ENCODE measurements at places on chromosomes 12 and 14.

- H3K27me3 ChIP-seq: no peaks in the 10 kb centered on the region
- H3K4me1 ChIP-seq: peaks cover 7% of the 10 kb centered on the region
These were observed 114.8 kb downstream of the C12orf75 start for GRCh38 chr12:105445249-105445648.

- no peak overlapping the region for H3K4me3 ChIP-seq
- peaks cover 65% of the 10 kb centered on the region for H3K27me3 ChIP-seq
- no peak overlapping the region for H3K27ac ChIP-seq
- no peak for DNase-seq
- H3K36me3 ChIP-seq: no peaks in the 10 kb centered on the region
These were observed 86.1 kb upstream of the ARHGAP5 start for GRCh38 chr14:31990926-31991572.

GRCh38 chr12:48671231-48671856 is 10.7 kb downstream of the KANSL2 start:
- H3K4me3 ChIP-seq: no peak overlapping the region
- no peaks in the 10 kb centered on the region for H3K27me3 ChIP-seq
- H3K4me1 ChIP-seq: no peaks in the 10 kb centered on the region
- no peak overlapping the region for H3K27ac ChIP-seq

DNA sequence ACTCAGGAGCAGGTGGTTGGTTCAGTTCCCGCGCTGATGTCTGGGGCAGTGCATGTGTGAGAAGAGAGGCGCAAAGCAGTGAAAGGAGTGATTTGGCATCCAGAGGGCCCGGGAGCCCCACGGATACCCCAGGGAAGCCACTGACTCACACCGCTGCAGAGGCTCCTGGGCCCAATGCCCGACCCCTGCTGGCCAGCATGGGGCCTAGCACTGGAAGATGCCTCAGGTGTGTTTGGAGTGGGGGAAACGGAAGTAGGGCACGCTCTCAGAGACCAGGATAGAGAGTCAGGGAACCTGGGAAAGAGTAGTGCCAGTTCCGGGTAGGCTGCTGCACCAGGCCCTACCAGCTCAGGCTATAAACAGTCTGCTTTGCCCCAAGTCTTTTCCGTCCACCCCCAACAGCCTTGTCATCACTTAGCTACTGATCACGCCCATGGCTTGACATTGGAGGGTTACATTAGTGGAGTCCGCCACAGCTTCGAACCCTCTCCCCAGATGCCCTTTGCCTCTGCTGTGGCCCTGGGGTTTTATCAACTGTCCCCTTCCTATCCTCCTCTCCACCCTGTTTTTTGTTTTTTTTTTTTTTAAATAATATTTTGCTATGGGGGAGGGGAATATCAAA is 9.5 kb upstream of the CSAD start:
- H3K27me3 ChIP-seq: peaks cover 7% of the 10 kb centered on the region
- H3K27ac ChIP-seq: no peak overlapping the region
- peaks cover 44% of the 10 kb centered on the region for H3K36me3 ChIP-seq
- H3K4me3 ChIP-seq: no peak overlapping the region

GRCh38 chr12:87585882-87586557 is 443.2 kb downstream of the C12orf50 start:
- DNase-seq: no peak
- H3K27me3 ChIP-seq: no peaks in the 10 kb centered on the region
- H3K4me1 ChIP-seq: no peaks in the 10 kb centered on the region
- H3K27ac ChIP-seq: no peak overlapping the region
- no peaks in the 10 kb centered on the region for H3K36me3 ChIP-seq
- no peak overlapping the region for H3K4me3 ChIP-seq

DNA sequence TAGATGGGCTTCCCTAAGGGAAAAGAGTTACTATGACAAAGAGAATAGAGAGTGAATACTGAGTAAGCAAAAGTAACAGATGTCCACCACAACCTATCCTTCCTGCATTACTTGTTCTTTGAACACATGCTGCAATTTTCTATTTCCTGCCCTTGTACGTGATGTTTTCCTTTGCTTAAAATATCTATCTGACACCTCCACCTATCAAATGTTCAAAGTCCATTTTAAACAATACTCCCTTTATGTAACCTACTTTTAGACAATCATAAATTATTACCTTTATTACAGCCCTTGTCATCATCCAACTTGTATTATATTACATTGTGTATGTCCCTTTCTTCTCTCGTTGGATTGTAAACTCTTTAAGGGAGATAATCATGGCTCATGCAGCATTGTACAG is 147.2 kb upstream of the DYRK2 start:
- H3K4me3 ChIP-seq: no peak overlapping the region
- no peaks in the 10 kb centered on the region for H3K36me3 ChIP-seq
- DNase-seq: no peak
- no peaks in the 10 kb centered on the region for H3K27me3 ChIP-seq

DNA sequence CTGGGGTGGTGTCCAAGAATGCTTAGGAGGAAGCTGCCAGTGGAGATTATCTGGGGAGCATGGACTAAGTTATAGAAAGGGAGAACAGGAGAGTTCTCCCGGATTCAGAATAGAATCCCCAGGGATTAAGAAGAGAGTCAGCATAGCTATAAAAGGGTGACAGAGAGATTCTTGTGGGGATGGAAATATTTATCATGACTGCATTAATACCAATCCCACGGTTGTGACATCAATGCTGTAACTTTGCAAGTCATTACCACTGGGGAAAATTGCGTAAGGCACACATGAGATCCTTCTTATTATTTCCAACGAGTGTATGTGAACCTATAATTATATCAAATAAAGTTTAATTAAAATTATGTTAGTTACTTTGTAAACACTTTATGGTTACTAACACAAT is 447.9 kb upstream of the TMEM132C start:
- H3K4me1 ChIP-seq: no peaks in the 10 kb centered on the region
- H3K36me3 ChIP-seq: no peaks in the 10 kb centered on the region
- no peak for DNase-seq
- no peak overlapping the region for H3K27ac ChIP-seq

DNA sequence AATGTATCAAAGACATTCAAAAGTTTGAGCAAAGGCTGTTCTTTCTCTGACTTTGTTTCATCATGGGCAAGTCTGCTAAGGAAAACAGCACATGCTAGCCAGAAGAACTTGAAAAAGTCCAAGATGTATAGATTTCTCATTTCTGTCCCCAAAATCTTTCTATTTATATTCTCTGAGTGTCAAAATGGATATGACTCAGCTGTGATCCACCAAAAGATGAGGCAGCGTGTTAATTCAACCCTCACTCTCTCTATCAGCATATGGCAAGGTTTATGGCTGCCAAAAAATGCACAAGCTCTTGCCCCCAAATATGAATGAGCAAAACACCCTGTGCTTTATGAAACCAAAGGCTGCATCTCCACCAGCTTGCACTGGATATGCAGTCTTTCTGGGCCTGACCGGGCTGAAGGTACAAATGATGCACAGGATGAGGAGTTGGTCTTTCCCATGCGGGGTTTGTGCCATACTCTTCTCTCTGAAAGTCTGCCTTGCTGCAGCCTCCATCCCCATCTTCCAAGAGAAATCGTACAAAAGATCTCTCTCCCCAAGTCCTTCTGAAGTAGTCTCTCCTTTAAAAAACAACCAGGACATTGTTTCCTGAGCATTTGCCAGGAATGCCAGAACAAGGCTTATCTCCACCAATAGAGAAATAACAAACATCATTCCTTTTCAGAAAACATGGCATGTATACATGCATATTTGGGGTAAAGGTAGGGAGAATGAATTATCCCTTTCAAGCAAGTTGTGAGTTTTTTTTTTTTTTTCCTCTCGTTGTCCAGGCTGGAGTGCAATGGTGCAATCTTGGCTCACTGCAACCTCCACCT is 203.4 kb downstream of the TMX1 start:
- no peaks in the 10 kb centered on the region for H3K36me3 ChIP-seq
- no peak overlapping the region for H3K4me3 ChIP-seq
- H3K27ac ChIP-seq: no peak overlapping the region
- peaks cover 7% of the 10 kb centered on the region for H3K4me1 ChIP-seq

GRCh38 chr12:27979145-27979544 is 6.6 kb upstream of the PTHLH start:
- no peak overlapping the region for H3K4me3 ChIP-seq
- peaks cover 67% of the 10 kb centered on the region for H3K27me3 ChIP-seq
- no peak for DNase-seq
- H3K4me1 ChIP-seq: no peaks in the 10 kb centered on the region
- no peak overlapping the region for H3K27ac ChIP-seq
- no peaks in the 10 kb centered on the region for H3K36me3 ChIP-seq

DNA sequence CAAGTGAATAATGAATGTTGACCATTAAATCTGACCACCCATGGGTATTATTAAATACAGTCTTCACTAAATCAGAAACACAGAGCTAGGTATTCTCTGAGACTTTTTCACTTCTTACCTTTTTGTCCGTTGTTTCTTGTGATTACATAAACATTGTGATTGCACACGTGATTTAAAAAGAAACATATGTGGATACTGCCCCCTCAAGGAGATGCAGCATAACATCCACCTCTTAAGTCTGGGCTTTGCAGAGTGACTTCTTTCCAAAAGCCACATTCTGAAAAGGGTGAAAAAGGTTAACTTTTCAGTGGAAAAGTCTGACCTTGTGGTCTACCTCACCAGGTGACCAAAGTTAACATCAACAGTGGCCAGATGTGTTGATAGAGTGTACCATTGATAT is 185.5 kb upstream of the FAR2 start:
- DNase-seq: no peak
- H3K27me3 ChIP-seq: no peaks in the 10 kb centered on the region
- no peaks in the 10 kb centered on the region for H3K36me3 ChIP-seq
- H3K4me1 ChIP-seq: no peaks in the 10 kb centered on the region
- no peak overlapping the region for H3K4me3 ChIP-seq

- H3K36me3 ChIP-seq: peaks cover 5% of the 10 kb centered on the region
- peaks cover 10% of the 10 kb centered on the region for H3K4me1 ChIP-seq
- H3K27ac ChIP-seq: no peak overlapping the region
- DNase-seq: no peak
- no peak overlapping the region for H3K4me3 ChIP-seq
- H3K27me3 ChIP-seq: no peaks in the 10 kb centered on the region
These were observed 34.1 kb downstream of the CHST11 start for GRCh38 chr12:104490850-104491249.

DNA sequence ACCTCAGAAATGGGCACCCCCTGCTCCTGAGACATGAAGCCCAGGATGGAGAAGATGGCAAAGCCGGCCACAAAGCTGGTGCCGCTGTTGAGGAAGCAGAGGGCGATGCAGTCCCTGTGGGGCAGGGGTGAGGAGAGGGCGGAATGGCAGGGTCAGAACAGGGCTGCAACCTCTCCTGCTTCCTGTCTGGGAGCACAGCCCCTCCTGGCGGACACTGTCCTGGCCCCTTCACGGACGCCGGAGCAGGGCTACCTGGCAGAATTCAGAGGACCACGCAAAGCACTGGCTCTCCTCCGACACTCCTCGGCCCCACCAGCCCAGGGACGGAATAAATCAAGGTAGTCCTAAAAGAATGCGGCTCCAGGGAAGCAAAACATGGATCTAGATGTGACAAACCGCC is 12.4 kb upstream of the SLC6A12 start:
- H3K36me3 ChIP-seq: no peaks in the 10 kb centered on the region
- no peaks in the 10 kb centered on the region for H3K27me3 ChIP-seq
- peak; percentile 81 for DNase-seq
- H3K27ac ChIP-seq: no peak overlapping the region
- no peak overlapping the region for H3K4me3 ChIP-seq

- DNase-seq: peak; percentile 35
- H3K4me1 ChIP-seq: peaks cover 4% of the 10 kb centered on the region
- H3K4me3 ChIP-seq: no peak overlapping the region
- no peaks in the 10 kb centered on the region for H3K36me3 ChIP-seq
- H3K27ac ChIP-seq: no peak overlapping the region
These were observed 59.7 kb downstream of the PLXNC1 start for GRCh38 chr12:94207849-94208621.

DNA sequence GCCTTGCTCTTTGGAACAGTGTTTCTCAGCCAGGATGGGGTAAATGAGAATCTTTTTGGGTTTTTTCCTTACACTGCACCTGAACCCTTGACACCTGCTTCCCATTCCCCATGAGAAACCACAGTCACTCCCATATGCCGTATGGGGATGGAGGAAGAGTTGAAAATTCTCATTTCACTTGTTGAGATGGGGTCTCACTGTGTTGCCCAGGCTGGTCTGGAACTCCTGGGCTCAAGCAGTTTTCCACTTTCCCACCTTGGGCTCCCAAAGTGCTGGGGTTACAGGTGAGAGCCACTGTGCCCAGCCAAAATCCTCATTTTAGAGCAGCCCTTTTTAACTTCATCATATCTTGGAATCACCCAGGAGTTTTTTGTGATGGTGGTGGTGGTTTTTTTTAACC is 3.7 kb downstream of the MVK start:
- H3K27ac ChIP-seq: no peak overlapping the region
- no peak for DNase-seq
- H3K4me1 ChIP-seq: no peaks in the 10 kb centered on the region
- H3K27me3 ChIP-seq: no peaks in the 10 kb centered on the region

DNA sequence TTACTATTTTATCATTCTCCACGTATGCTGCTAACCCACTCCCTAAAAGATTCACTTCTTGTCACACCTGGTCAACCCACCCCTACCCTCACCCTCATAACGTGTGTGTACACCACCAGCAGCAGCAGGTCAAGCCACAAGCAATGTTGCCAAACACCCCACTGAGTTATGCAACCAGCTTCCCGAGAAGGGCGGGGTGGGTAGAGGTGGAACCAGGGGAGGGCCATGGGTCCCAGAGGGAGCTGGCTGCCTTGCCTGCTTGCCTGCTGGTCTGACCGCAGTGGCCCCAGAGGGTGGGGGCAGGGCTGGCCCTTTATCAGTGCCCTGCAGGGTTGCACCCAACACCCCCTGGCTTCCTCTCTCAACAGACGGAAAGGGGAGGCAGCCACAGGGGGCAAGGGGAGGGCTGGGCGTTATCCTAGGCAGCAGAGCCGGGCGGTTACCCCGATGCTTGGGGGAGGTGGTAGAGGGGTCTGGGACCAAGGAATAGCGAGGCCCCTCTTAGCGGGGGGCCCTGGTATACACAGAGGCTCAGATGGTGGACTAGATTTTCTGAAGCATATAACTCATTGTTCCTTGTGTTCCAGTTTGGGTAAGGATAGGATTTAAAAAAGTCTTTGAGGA is 3.5 kb upstream of the NFE2 start:
- H3K27ac ChIP-seq: no peak overlapping the region
- no peaks in the 10 kb centered on the region for H3K27me3 ChIP-seq
- no peaks in the 10 kb centered on the region for H3K36me3 ChIP-seq
- H3K4me1 ChIP-seq: peaks cover 19% of the 10 kb centered on the region
- DNase-seq: peak; percentile 85
